Thoracic aorta (tissue), 2 donors: ENCODE measurements at places on chromosomes 7 and 10. TPM values are rescaled to one million over a fixed set of nuclear protein-coding genes. Genes with fewer than 3 reads are reported as not detected.
A peak's percentile ranks its signal among the peaks of the same experiment; 100 is the strongest.

FFAR4 gene
- total RNA-seq = 1.3 TPM

DNA sequence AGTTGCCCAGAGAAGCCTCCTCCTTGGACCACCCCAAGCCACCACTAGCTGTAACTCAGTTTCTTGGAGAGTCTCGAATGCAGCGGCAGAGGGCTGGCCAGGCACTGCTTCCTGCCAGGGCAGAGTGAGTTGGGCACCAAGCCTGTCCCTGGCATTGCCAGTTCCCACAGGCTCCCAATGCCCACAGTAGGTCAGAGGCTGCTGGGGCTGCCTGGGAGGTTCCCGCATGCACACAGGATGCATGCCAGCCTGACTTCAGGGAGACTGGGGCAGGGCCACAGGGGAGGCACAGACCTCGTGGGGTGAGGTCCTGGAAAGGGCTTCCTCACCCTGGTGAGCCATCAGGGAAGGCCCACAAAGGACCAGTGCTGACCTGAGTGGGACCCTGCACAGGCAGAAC is 152.8 kb downstream of the ZNF248 start:
- no peak for DNase-seq
- no peak overlapping the region for H3K4me3 ChIP-seq
- H3K36me3 ChIP-seq = no peaks in the 10 kb centered on the region
- no peaks in the 10 kb centered on the region for H3K27me3 ChIP-seq
- no peaks in the 10 kb centered on the region for H3K4me1 ChIP-seq

GRCh38 chr10:88583584-88583957 is 453 bp upstream of the RNLS start:
- H3K4me3 ChIP-seq = peak overlapping the region; percentile 84
- no peak for DNase-seq
- H3K36me3 ChIP-seq = no peaks in the 10 kb centered on the region
- no peaks in the 10 kb centered on the region for H3K27me3 ChIP-seq
- peak overlapping the region; percentile 97 for H3K27ac ChIP-seq
- peaks cover 6% of the 10 kb centered on the region for H3K4me1 ChIP-seq

SFRP4 gene
- 81.6 TPM for total RNA-seq

DNA sequence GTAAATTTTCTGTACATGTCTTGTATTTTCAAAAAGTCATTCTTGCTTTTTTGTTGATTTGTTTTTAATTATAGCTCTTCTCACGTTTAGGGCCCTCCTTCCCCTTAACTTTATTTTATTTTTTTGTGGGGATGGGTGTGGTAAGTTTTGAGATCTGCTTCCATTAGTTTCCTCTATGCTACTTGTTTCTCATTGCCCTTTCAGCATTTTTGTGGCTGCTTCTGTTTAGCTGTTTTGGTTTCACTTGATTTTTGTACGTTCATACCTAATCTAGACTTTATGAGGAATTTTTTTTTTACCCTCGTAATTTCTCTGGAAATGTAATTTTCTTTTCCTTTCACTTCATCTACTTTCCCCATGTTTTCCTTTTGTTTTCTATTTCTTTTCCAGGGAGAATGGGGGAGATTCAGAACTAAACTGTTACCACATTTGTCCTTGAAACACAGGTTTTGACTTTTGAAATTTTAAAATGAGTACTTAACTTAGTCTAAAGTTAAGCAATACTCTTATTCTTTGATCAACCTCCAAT is 80.8 kb downstream of the ATRNL1 start:
- DNase-seq = no peak
- no peaks in the 10 kb centered on the region for H3K36me3 ChIP-seq
- no peak overlapping the region for H3K4me3 ChIP-seq
- no peak overlapping the region for H3K27ac ChIP-seq
- no peaks in the 10 kb centered on the region for H3K4me1 ChIP-seq
- H3K27me3 ChIP-seq = no peaks in the 10 kb centered on the region

- H3K36me3 ChIP-seq = no peaks in the 10 kb centered on the region
- H3K27ac ChIP-seq = no peak overlapping the region
- no peaks in the 10 kb centered on the region for H3K27me3 ChIP-seq
- H3K4me1 ChIP-seq = no peaks in the 10 kb centered on the region
- no peak overlapping the region for H3K4me3 ChIP-seq
- DNase-seq = no peak
Observed at GRCh38 chr10:131050162-131050766, 261.3 kb downstream of the TCERG1L start.

GRCh38 chr10:112783351-112784021 is 166.6 kb upstream of the TCF7L2 start:
- no peak overlapping the region for H3K4me3 ChIP-seq
- H3K36me3 ChIP-seq = no peaks in the 10 kb centered on the region
- no peak overlapping the region for H3K27ac ChIP-seq
- no peak for DNase-seq
- H3K4me1 ChIP-seq = peaks cover 14% of the 10 kb centered on the region

GRCh38 chr10:94481410-94481809 is 64.2 kb upstream of the HELLS start:
- no peak overlapping the region for H3K4me3 ChIP-seq
- no peaks in the 10 kb centered on the region for H3K27me3 ChIP-seq
- H3K4me1 ChIP-seq = no peaks in the 10 kb centered on the region

GRCh38 chr7:100088621-100089457 is at the start of gene COPS6:
COPS6 (plus strand) TSS chr7:100088969; CDS start chr7:100088991, 22 bp downstream.
- H3K27me3 ChIP-seq = no peaks in the 10 kb centered on the region
- DNase-seq = peak; percentile 36
- H3K4me1 ChIP-seq = peaks cover 11% of the 10 kb centered on the region
- peak within 1 kb of the TSS; percentile 72 for H3K27ac ChIP-seq
- H3K4me3 ChIP-seq = peak within 1 kb of the TSS; percentile 80

MMP21 gene
- total RNA-seq = not detected

GRCh38 chr10:75431180-75432111 is at the start of gene LRMDA:
LRMDA (plus strand) TSS chr10:75431624.
- H3K36me3 ChIP-seq = no peaks in the 10 kb centered on the region
- no peak for DNase-seq
- H3K4me3 ChIP-seq = peak within 1 kb of the TSS; percentile 90
- H3K4me1 ChIP-seq = peaks cover 3% of the 10 kb centered on the region
- H3K27me3 ChIP-seq = no peaks in the 10 kb centered on the region

GRCh38 chr10:93481637-93482144 is 443 bp downstream of the MYOF start:
- no peak for DNase-seq
- H3K4me1 ChIP-seq = peaks cover 45% of the 10 kb centered on the region
- H3K4me3 ChIP-seq = peak overlapping the region; percentile 76
- no peaks in the 10 kb centered on the region for H3K36me3 ChIP-seq
- peak overlapping the region; percentile 86 for H3K27ac ChIP-seq

GRCh38 chr10:131858583-131859340 is 42.0 kb upstream of the PPP2R2D start:
- H3K4me1 ChIP-seq = no peaks in the 10 kb centered on the region
- no peaks in the 10 kb centered on the region for H3K36me3 ChIP-seq
- DNase-seq = no peak
- no peaks in the 10 kb centered on the region for H3K27me3 ChIP-seq
- no peak overlapping the region for H3K27ac ChIP-seq

PTPN20 gene
- total RNA-seq = 6.6 TPM

DNA sequence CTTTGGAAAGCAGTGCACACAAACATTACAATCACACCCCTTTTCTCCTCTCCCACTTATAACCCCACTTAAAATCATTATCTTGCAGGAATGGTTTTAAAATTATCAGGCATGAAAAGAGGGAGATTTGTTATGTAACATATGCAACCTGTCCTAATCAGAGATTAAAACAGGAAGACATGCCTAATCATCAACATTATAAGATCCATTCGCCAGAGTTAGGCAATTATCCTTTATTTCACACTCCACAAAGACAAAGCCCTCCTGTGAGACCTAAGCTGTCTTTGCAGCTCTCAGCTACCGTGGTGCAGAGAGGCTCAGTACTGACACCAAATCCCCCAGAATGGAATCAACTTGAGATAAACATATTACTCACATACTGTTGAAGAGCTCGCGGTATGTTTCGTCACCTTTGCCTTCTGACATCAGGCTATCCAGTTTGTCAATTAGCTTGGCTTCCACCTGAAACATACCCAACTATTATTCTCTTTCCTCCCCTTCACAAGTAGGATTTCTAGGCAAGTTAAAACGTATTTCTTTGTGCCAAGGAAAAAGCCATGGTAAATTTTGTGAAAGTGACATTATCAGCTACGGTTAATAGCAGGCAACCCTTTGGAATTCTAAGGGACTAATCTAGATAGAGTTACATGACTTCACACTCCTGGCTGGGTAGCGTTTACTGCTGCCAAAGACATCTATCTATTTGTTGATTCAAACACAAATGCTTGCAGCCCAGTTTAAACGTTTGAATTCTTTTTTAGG is 226.2 kb upstream of the IMMP2L start:
- H3K27ac ChIP-seq = peak overlapping the region; percentile 45
- peaks cover 54% of the 10 kb centered on the region for H3K4me1 ChIP-seq
- DNase-seq = no peak
- H3K36me3 ChIP-seq = no peaks in the 10 kb centered on the region
- peak overlapping the region; percentile 26 for H3K4me3 ChIP-seq
- H3K27me3 ChIP-seq = no peaks in the 10 kb centered on the region

DNA sequence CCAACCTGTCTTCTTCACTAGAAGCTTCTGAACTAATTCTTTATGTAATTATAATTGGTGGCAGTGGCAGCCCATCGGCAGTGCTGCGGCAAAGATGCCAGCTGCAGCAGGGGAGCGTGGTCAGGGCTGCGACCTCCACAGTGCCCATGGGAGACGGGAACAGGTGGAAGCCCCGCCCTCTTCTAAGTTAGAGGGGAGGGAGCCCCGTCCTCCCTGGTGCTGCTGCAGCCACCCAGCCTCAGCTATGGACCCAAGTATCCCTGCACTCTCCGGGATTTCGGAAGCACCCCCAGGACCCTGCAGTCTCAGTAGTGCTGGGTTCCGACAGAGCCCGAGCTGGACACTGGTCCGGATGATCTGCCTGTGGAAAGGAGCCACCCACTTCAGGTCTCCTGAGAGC is 117.0 kb upstream of the MBL2 start:
- no peaks in the 10 kb centered on the region for H3K27me3 ChIP-seq
- DNase-seq = no peak
- H3K36me3 ChIP-seq = no peaks in the 10 kb centered on the region
- H3K27ac ChIP-seq = no peak overlapping the region
- H3K4me1 ChIP-seq = no peaks in the 10 kb centered on the region
- H3K4me3 ChIP-seq = no peak overlapping the region

SYT15B gene
- total RNA-seq = 5.3 TPM

- H3K27ac ChIP-seq = peak overlapping the region; percentile 82
- no peaks in the 10 kb centered on the region for H3K36me3 ChIP-seq
- peaks cover 14% of the 10 kb centered on the region for H3K4me1 ChIP-seq
- no peak for DNase-seq
- no peaks in the 10 kb centered on the region for H3K27me3 ChIP-seq
Observed at GRCh38 chr10:5563991-5564536, 39.3 kb downstream of the CALML3 start.

DNA sequence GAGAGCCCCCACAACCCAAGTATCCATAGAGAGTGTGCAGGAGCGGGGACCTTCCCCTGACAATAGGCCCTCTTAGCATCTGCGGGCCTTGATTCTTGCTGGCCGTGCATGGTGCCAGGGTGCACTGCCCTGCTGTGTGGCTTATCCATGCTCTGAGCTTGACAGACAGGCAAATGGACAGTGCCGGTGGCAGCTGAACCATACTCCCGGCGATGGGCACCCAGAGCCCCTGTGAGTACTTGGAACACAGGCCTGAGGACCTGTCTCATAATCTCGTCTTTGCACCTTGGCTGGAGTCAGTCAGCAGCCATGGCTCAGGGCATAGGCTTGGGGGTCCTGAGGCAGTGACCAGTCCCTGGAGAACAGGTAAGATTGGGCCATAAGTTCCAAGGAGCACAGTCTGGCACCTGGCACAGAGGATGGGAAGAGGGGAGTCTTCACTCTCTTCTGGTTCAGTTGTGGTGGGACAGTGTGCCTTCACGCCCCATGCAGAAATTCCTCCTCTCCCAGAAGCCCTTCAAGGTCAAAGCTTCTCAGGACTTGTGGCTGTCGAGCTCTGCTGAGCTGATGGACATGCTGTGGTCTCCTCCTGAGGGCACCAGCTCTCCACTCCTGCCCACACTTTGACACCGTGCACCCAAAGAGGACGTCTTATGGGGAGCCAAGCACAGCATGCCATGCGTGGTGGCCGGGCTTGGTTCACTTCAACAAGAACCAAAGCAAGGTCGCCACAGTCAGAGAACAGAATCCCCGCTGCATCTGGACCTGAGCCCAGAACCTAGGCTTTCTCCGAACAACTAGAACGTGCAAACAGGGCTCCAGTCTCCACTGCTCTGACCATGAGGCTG is 59.4 kb upstream of the CAMK2B start:
- H3K36me3 ChIP-seq = peaks cover 11% of the 10 kb centered on the region
- no peaks in the 10 kb centered on the region for H3K27me3 ChIP-seq
- no peak for DNase-seq
- peak overlapping the region; percentile 86 for H3K27ac ChIP-seq
- no peak overlapping the region for H3K4me3 ChIP-seq

GRCh38 chr10:4183761-4184261 is 398.8 kb upstream of the KLF6 start:
- no peak for DNase-seq
- H3K36me3 ChIP-seq = no peaks in the 10 kb centered on the region
- peaks cover 15% of the 10 kb centered on the region for H3K4me1 ChIP-seq
- no peak overlapping the region for H3K27ac ChIP-seq
- no peak overlapping the region for H3K4me3 ChIP-seq

CYP2C8 gene
- not detected for total RNA-seq

KCND2 gene
- 0.14 TPM for total RNA-seq

GRCh38 chr7:42677751-42678699 is 233.8 kb downstream of the C7orf25 start:
- no peaks in the 10 kb centered on the region for H3K27me3 ChIP-seq
- no peak for DNase-seq
- H3K4me1 ChIP-seq = no peaks in the 10 kb centered on the region
- H3K4me3 ChIP-seq = no peak overlapping the region
- no peak overlapping the region for H3K27ac ChIP-seq

DNA sequence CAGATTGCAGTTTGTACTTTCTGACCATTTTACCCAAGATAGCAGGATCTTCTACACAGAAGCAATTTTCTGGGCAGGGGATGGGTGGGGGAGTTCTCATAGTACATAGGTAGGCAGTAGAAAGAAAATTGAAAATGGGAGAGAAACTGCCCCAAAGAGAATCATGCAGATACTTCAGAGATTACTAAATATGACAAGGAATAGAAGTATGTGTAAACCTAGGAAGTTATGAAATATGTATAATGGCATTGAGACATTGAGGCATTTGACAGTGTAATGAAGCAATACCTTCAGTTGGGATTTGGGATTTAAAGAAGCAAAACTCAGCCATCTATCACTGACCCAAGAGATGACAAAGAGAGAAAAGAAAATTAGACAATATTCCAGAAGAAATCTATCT is 233.0 kb downstream of the PTN start:
- H3K27me3 ChIP-seq = no peaks in the 10 kb centered on the region
- H3K27ac ChIP-seq = no peak overlapping the region
- no peak for DNase-seq
- no peak overlapping the region for H3K4me3 ChIP-seq
- H3K36me3 ChIP-seq = no peaks in the 10 kb centered on the region
- H3K4me1 ChIP-seq = no peaks in the 10 kb centered on the region

SAP25 gene
- 0.81 TPM for total RNA-seq

- H3K4me3 ChIP-seq = peak overlapping the region; percentile 80
- peaks cover 8% of the 10 kb centered on the region for H3K4me1 ChIP-seq
- H3K27ac ChIP-seq = peak overlapping the region; percentile 80
Observed at GRCh38 chr7:90210981-90211380, 559 bp upstream of the STEAP2 start.

MRPL32 gene
- 38.3 TPM for total RNA-seq

GRCh38 chr7:111292026-111292470 is 201.1 kb downstream of the LRRN3 start:
- no peaks in the 10 kb centered on the region for H3K27me3 ChIP-seq
- no peak overlapping the region for H3K27ac ChIP-seq
- peaks cover 22% of the 10 kb centered on the region for H3K4me1 ChIP-seq
- H3K36me3 ChIP-seq = no peaks in the 10 kb centered on the region
- no peak overlapping the region for H3K4me3 ChIP-seq

FKBP6 gene
- total RNA-seq = not detected
